Esophagus mucosa (tissue), 1 donor: ENCODE measurements at places on chromosomes 7 and 10. TPM values are rescaled to one million over a fixed set of nuclear protein-coding genes. Genes with fewer than 3 reads are reported as not detected.

The GRID1 gene
- total RNA-seq: 0.68 TPM

The HSPA14 gene
- total RNA-seq: 10.7 TPM

The FRMPD2 gene
- total RNA-seq: not detected

The RASA4 gene
- 13.2 TPM for total RNA-seq

The SSC4D gene
- total RNA-seq: 0.92 TPM

The FOXL3 gene
- total RNA-seq: not detected

The STOX1 gene
- total RNA-seq: 0.28 TPM

The INA gene
- total RNA-seq: 1.4 TPM

The ZPBP gene
- not detected for total RNA-seq

The ACBD7 gene
- total RNA-seq: 0.32 TPM

The ADK gene
- total RNA-seq: 50.8 TPM

The CALHM1 gene
- 0.04 TPM for total RNA-seq

The NUTM2E gene
- not detected for total RNA-seq

The C7orf25 gene
- total RNA-seq: 3.8 TPM

The COL28A1 gene
- total RNA-seq: 0.16 TPM

The CNTNAP2 gene
- total RNA-seq: 1.2 TPM
